ENCODE measurements at places on chromosomes 11 and 22.

GRCh38 chr11:72308226-72309073 lies 64.5 kb upstream of the PHOX2A start:
- DNase-seq, result peak; percentile 93

DNA sequence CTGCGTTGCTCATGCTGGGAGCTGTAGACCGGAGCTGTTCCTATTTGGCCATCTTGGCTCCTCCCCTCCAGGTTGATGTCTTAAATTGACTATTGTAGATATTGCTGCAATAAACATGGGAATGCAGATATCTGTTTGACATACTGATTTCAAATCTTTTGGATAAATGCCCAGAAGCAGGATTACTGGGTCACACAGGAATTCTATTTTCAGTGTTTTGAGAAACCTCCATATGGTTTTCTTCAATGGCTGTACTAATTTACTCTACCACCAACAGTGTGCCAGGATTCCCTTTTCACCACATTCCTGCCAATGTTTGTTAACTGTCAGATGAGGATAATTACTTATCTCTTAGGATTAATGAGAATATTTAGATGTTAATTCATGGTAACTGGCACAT lies 467.0 kb downstream of the LUZP2 start:
- peak; percentile 44 for DNase-seq

GRCh38 chr11:11592146-11592684 lies 29.6 kb downstream of the GALNT18 start:
- DNase-seq, result no peak

DNA sequence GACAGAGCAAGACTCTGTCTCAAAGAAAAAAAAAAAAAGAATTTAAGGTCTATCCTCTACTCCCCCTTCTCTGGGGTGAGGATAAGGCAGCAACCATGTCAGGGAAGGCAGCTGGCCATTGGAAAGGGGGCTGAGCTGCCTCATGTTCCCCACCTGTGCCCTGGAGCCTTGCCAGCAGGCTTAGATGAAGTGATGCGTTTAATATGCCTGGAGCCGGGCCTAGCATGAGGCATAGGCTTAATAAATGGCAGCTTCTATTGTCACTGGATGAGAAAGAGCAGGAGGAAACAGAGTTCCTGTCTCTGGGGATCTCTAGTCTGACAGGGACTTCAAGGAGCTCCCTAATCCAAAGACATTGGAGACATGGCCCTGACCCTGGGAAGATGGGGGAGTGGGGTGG lies 3.2 kb upstream of the KCNE3 start:
- no peak for DNase-seq

DNA sequence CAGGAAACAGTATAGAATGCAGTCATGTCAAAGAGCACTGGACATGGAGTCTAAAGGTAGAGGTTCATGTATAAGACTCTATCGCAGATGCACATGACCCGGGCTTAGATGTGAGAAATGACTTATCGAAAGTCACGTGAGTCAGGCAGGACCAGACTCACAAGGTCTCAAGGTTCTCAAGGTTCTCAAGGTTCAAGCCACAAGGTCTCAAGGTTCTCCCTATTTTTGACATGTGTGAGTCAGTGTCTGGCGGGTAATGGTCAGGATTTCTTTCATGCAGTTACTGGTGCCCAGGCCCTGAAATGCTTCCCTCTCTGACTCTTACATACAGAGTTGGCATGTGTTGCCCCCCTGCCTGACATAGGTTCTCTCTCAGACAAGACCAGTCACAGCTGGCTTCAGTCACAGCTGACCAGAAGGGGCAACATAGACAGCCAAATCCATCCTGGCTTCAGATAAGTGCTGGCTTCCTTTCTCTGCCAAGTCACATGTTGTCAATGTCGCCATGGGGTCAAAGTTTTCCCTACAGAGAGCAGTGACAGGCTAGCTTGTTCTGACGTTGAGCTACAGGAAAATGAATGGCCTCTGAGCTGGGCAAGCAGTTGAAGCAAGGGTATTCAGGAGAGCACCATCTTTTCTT lies 10.1 kb downstream of the CSRP3 start:
- no peak for DNase-seq

DNA sequence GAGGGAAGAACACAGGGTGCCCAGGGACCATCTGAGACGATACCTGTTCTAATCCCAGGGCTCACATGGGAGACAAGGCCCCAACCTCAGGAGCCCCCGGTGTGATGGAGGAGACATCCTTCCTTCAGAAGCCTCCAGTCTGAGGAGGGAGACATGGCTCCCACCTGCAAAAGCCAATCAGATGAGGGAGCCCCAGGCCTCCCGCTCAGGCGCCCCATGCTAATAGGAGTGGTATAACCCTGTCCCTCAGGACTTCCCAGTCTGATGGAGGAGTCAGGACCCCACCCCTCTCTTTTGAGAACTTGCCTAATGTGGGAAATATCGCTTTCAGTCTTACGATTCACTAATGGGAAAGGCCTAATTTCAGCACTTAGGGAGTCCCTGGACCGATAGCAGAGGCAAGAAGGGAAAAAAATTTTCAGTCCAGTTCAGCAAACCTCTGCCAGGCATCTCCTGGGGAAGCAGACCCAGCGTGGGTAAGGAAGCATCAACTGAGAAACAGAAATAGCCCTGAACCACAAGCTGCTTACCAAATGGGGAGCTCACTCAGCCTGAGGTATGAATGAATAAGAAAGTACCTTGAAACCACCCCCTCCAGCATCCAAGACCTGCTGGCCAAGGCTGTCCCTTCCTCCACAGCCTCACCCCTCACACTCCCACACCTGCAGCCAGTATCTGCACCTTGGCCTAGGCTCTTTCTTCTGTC lies 5.9 kb downstream of the ARRB1 start:
- DNase-seq, result no peak

DNA sequence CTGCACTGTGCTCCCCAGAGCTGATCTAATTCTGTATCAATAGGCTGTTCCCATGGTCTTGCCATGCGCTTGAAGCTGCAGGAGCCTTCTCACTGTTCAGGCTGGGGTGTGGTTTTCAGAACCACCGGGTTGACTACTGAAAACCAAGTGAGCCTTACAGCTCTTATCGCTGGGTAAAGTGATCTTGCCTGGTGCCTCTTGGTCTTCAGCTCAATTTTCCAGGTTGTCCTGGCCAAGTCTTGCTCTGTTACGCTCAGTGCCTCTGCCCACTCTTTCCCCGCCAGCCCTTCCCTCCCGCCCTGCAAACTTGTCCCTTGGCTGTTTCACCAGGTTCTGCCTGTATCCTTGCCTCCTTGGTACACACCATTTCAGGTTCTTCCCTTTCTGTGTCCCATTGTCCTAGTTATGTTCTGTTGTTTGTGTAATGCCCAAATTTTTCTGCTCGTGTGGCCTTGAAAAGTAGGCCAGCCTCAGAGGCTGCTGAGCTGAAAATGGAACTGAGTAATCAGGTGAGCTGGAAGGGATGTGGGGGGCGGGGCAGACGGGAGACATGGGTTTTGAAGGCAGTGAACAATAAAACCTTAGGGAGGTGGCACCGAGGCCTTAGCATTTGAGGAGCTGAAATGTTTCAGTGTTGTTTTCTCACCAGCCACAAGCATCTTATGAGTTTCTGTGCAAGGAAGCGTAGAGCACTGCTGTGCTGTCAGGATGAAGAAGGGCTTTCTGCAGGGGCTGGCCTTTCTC lies 11.2 kb downstream of the PEX26 start:
- DNase-seq, result no peak

DNA sequence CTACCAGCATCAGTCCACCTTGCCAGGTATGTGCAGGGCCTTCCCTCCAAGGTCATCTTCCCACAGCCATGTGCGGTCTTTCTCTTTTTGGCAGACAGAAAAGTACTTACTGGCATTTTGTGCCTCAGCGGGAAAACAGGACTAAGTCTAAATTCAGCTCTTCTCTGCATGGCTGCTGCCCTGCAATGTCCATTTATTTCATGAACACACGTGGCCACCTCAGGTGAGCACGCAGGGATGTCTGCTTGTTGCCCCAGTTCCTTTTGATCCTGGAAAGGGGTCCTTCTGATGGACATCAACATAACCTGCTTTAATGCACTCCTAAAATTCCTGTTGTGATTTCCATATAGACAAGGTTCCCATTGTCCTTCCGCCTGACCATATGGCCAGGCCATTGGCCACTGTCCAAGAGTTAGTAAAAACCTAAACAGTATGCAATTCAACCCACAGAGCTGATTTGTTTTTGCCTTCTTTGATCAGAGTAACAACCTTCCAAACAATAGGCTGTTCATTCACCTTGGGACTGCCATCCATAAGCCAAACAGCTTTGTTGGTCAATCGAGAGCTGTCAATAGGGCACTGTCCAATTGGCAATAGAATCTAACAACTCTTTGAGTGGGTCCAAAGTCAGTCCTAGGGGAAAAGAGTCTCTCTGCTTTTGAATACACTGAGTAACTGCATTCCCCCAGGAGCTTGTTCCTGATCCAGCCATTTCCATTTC lies 5.9 kb downstream of the TREH start:
- DNase-seq, result no peak

- DNase-seq, result no peak
Observed at GRCh38 chr11:60900673-60901404, 5.5 kb downstream of the PRPF19 start.

- DNase-seq, result no peak
Observed at GRCh38 chr11:21411104-21411503, 741.7 kb downstream of the NELL1 start.

- no peak for DNase-seq
Observed at GRCh38 chr11:60078745-60079144, 9.7 kb upstream of the MS4A2 start.

- no peak for DNase-seq
Observed at GRCh38 chr11:11985016-11985715, 23.3 kb downstream of the DKK3 start.

GRCh38 chr11:23406131-23406819 lies 546.0 kb upstream of the CCDC179 start:
- DNase-seq, result no peak

- DNase-seq, result no peak
Observed at GRCh38 chr11:66194391-66194790, 74.0 kb upstream of the RAB1B start.

DNA sequence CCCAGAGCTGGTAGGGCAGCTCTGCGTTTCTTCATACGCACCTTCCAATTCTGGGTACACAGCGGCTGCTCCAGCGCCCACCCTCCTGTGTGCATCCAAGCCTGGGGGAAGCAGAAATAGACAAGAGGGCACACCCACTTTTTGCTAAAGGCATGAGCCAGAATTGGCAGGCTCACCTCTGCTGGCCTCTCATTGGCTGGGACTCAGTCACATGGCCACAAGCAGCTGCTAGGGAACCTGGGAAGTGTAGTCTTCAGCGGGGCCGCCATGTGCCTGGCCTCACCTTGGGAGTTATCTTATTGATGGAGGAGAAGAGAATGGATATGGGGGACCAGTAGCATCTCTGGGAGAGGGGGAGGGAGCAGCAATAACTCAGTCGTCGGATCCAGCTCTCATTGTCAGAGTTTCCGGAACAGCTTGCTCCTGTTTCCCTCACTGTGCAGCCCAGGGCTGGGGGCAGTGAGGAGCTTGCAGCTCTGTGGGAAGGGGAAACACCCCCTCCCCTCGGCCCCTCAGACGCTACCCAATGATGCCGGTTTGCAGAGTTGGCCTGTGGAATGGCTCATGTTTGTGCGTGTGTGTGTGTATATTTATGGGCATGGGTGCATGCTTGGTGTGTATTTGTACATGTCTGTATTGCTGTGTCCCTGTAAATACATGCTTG lies 11.8 kb upstream of the MIEF1 start:
- peak; percentile 15 for DNase-seq

- DNase-seq, result no peak
Observed at GRCh38 chr22:17319546-17319945, 49.7 kb upstream of the CECR2 start.

- DNase-seq, result no peak
Observed at GRCh38 chr22:37258753-37259401, 14.8 kb upstream of the RAC2 start.

GRCh38 chr11:113106507-113106906 lies 145.3 kb downstream of the NCAM1 start:
- DNase-seq, result peak; percentile 46

- DNase-seq, result no peak
Observed at GRCh38 chr22:39422721-39423120, 23.1 kb downstream of the TAB1 start.

GRCh38 chr11:63352144-63352543 lies 17.4 kb upstream of the SLC22A9 start:
- DNase-seq, result no peak

GRCh38 chr11:35629914-35630313 lies 11.7 kb downstream of the FJX1 start:
- DNase-seq, result peak; percentile 53

DNA sequence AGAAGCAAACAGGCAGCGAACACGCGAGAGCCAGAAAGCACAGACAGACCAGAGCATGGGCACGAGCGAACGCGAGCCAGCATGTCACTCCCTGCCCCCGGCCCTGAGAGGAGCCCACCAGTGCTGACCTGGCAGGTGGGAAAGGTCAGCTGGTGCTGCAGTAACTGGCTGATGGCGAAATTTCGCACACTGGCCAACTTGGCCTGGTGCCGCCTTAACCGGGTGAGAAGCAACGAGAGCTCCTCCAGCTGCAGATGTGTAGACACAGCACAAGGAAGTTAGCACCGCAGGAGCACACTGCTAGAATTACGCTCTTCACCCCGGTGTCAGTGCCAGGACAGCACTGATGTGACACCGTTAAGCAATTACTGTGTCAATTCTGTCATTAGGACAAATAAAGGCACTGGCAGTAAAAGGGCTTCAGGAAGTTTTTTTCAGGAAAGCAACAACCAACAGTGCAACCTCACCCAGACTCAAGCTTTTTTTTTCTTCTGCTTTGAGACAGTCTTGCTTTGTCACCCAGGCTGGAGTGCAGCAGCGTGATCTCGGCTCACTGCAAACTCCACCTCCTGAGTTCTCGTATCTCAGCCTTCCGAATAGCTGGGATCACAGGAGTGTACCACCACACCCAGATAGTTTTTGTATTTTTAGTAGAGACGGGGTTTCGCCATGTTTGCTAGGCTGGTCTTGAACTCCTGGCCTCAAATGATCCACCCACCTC lies 76.8 kb downstream of the C11orf58 start:
- no peak for DNase-seq

- no peak for DNase-seq
Observed at GRCh38 chr22:26202280-26202924, 33.1 kb downstream of the SEZ6L start.

DNA sequence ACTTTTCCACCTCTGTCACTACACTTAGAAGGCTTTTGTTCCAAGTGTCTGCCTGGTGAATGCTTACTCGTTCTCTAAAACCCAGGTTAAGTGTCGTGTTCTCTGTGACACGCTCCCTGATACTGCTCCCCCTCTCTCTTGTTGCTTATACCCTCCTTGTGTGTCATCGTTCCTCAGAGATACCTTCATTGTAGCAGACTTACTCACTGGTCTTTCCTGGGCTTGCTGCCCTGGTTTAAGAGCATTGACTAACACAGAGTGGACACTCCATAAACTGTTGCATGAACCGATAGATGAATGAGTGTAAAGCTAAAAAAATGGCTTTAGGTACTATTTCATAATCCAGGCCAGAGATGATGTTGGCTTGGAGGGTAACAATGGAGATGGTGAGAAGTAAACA lies 171.3 kb downstream of the GRIK4 start:
- DNase-seq, result no peak
